Left lung (tissue), 14 donors: ENCODE measurements at places on chromosomes 7 and 10.

DNA sequence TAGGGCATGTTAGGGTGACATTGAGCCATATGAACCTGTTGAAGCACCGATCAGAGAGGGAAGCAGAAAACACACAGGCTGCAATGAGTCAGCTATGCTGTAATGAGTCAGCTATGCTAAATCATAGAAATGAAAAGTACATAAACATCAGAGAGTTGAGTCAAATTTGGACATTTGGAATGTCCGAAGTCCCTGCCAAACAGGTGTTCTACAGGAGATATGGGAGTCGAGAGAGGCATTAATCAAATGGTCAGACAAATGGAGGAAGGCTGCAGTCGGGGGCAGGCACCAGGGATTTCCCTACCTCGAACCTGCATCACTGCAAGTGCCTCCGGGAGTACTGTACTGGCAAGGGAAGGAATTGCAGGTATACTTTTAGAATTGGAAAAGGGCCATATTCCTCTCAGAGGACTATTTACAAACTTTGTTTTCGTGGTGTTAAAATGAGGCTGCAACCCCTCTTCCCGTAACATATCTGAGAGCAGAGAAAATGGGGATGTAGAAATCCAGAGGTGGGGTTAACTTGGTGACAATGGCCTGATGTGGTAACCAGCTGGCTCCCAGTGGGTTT is 8.8 kb upstream of the ZC3HAV1 start:
- no peak for DNase-seq

GRCh38 chr10:64113792-64114191 is 592.6 kb downstream of the REEP3 start:
- no peak for DNase-seq

DNA sequence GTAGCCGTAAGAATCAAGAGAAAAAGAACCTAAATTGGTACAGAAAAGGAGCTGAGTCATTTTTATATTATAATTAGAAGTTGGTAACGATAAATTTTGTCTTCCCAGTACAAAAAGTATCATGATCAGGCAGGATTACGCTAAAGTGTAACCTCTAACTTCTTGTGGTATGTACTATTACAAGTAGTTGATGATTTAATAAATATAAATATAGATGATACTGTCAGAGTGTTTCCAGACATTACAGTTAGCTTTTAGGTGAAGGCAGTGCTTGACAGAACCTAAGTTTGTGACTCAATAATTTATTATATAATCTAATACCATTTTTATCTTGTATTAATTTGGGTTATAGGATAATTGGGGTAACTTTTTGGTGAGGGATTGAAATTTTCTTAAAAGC is 53.4 kb downstream of the ZEB1 start:
- no peak for DNase-seq

DNA sequence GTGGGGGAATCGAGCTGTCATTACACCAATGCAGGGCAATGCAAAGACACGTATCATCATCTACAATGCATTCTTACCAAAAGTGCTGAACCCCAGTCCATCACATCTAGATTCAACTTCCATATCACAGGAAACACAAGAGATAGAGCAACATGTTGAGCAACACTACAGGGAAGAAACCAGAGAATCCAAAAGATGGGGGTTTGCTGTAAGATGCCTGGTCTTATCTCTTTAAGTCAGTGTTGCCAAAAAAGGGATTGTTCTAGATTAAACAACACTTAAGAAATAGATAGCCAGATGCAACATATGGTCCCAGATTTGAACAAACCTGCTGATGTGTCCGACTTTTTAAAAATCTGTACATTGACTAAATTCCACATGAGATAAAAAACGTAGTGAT is 315.6 kb upstream of the IMMP2L start:
- DNase-seq, result no peak

DNA sequence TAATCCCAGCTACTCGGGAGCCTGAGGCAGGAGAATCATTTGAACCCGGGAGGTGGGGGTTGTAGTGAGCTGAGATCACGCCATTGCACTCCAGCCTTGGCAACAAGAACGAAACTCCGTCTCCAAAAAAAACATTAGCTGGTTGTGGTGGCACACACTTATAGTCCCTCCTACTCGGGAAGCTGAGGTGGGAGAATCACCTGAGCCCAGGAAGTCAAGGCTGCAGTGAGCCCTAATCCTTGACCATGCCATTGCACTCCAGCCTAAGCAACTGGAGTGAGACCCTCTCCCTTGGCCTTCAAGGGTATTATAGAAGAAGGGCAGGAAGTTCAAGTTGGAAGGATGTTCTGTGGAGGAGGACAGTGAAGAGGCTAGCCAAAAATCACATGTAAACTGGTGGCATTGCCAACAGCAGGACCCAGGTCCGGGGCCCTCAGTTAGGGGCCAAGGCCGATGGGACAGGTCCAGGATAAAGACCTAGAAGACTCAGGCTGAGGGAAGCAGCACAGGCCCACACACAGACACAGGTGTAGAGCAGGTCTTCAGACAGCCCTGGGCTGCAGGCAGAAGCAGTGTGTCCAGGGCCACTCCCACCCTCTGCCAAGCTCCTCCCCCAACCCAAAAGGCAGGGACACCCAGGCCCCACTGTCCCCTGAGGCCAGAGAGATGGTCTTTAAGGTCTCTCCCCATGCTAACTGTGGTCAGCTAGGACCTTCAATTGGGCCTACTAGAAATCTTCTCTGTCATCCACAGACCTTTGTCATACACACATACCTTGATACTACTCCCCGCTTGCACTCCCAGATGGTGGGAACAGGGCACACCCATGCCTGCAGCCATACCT is 8.4 kb upstream of the SAMD8 start:
- no peak for DNase-seq

DNA sequence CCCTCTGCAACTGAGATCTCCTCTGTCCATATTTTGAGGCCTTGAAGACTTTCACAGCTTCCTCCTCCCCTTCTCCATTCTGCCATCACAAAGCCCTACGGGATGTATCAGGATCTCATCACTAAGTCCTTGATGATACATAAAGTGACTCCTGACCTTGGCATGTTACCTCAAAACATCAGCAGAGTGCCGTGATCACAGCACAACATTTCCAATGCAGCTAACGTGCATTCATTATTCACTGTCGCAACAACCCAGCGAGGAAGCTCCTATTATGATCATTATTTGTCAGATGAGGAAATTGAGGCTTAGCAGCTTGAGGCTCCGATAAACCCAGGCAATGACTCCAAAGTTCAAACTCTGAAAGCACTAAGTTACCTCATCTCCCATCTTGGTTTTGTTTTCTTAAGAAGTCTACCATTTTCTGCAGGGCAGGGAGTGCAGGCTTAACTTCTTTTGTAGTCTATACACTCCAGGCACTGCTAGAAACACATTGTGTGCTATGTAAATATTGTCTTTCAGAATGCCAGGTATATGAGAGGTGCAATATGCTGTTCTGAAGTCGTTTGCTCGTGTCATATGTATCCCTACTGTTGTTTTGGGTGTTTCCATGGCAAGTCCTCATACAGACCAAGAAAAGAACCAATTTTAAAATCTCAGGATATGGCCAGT is 80.6 kb upstream of the C1QL3 start:
- no peak for DNase-seq

GRCh38 chr10:77173615-77174461 is 463.8 kb downstream of the KCNMA1 start:
- DNase-seq, result no peak

GRCh38 chr7:16368885-16369284 is 52.5 kb downstream of the CRPPA start:
- DNase-seq, result no peak

GRCh38 chr7:17396692-17397091 is 98.2 kb downstream of the AHR start:
- no peak for DNase-seq

GRCh38 chr10:2784766-2785165 is 282.6 kb upstream of the PFKP start:
- no peak for DNase-seq

GRCh38 chr7:100380196-100380595 is 6.9 kb downstream of the PILRA start:
- no peak for DNase-seq

DNA sequence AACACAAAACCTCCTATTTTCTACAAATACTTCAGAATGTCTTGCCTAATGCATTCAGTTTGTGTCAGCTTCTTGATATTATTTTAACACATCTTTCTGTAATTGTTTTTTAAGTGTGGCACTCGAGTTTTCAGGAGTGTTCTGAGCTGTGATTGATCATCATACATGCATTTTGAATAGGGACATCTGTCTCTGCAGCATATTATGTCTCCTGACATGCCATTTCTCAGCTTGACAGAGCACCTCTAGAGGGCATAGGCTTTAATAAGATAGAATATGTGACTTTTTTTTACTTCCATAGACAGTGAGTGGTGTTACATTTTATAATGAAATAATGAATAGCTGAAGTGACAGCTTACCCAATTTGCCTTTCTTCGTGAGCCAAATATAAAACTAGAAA is 219.2 kb upstream of the HDAC9 start:
- DNase-seq, result no peak

- peak; percentile 49 for DNase-seq
Observed at GRCh38 chr10:79404231-79404609, 41.2 kb downstream of the ZCCHC24 start.

DNA sequence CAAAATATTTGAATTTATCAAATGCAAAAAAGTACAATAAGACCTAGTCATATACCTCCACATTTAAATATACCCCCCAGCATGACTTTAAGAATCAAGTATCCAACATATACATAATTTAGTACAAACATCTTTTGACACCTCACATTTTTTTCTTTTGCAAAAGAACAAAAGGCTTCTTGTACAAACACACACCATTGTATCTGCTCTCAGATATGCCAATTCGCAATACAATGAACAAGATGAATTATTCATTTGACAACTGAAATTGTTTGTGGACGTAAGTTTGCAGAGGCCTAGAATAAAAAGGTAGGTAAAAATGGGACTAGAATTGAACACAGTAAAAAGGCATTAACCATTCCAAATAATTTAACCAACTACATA is 154.4 kb downstream of the CACNA2D1 start:
- DNase-seq, result no peak

DNA sequence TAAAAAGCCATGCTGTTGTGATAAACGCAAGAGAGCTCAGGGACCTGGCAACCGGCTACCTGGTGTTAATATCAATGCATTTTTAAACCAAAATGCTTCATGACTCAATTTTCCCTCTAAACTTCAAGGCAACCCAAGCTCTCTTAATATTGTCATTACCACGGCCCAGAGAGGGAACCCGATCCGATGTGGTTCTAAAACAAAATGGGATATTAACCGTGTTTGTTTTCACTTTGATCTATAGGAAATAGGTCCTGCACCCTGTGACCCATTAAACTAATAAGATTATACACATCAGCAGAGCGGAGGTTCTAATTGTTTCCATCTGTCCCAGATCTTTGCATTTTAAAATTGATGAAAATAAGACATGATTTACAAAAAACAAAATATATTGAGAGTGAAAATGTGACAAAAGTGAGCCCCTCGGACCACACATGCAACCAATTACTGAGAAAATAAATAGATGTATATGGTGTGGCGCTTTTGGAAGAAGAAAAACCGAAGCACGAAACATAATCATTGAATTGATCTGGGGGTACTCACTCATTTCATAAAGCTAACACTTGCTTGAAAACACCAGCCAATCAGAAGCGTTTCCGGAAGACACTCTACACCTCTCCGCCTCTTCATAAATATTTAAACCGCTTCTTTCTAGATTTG is 290.3 kb upstream of the NFE2L3 start:
- no peak for DNase-seq

DNA sequence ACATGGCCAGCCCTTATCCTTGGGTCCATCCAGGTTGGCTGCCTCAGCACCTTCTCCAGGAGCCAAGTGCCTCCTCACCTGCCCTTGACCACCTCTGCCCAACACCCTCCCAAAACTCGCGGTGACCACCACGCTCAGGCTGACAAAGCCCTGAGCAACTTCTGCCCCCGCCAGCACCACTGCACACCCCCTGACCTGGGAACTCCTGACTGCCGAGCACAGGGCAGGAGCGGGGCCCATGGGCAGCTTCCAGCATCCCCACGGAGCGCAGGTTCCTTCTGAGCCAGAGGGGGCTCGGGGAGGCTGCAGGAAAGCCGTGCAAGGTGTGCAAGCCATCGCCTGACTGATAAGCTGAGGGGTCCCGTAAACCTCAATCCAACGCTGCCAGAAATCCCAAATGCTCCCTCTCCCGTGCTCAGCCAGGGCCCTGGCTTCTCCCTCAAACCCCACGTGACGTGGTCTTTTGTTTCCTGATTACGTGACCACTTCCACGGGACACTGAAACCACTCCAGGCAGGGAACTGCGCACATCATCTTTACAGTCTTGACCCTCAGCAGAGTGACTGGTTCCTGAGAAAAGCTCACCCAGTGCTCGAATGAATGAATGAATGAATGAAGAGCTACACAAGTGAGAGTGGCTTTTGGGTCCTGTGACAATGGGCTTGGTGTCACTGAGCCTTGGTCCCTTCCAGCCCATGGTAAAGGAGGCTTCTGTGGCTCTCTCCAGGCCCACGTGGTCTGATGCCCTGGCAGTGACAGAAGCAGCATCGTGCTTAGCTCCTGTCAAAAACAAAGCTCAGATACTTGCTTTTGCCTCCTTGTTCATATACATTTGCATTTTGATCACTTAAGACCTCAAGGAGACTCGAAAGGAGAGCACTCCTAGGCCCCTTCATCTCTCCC is 249.8 kb upstream of the PPP2R2D start:
- no peak for DNase-seq

DNA sequence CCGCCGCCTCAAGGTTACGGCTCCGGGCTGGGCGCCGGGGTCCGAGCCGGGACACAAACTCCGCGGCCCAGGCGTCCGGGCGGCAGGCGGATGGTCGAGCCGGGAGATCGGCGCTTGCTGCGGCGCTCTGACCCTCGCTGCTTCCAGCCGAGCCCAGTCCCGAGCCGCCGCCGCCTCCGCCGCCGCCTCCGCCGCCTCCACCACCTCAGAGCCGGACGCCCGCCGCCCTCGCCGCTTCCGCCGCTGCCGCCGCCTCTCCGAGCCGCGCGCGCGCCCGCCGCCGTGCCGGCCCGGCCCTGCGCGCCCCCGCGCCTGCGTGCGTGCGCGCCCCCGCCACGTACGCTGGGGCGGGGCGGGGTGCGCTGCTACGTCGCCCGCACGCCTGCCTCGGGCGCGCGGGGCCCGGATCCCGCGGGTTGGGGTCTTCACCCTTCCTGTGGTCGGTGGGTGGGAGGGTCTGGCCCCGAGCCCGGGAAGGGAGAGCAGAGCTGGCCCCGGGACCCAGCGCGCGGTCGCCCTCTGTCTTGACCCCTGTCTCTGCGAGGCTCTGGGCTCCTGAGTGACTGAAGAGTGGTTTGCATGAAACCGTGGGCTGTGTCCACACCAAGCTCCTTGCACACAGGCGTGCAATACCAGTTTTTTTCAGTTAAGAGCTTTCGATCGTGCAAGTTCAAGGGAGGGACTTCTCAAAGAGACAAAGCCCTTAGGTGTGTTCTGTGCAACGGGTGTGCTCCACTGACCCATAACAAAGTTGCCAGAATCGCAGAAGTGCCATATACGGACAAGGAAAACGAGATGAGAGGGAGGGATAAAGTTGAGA is at the start of gene SMURF1:
Gene SMURF1, minus strand, starts transcription at position 256 of the 820 bp plus-strand sequence. CDS start 328 bp downstream, outside the sequence.
- peak; percentile 93 for DNase-seq

GRCh38 chr10:93039110-93039509 is 21.5 kb upstream of the CYP26C1 start:
- DNase-seq, result no peak
